ENCODE measurements at places on chromosomes 2 and 18. TPM values are rescaled to one million over a fixed set of nuclear protein-coding genes. Genes with fewer than 3 reads are reported as not detected.

The TMEM178A gene
- 0.32 TPM for total RNA-seq

The CNGA3 gene
- total RNA-seq: not detected

The MAL gene
- total RNA-seq: 150 TPM

The RSAD2 gene
- 10.7 TPM for total RNA-seq

The LBX2 gene
- total RNA-seq: 0.72 TPM

The TRABD2A gene
- total RNA-seq: 77.3 TPM

The SMYD5 gene
- total RNA-seq: 44.5 TPM

The SMARCAL1 gene
- total RNA-seq: 27.5 TPM

The YES1 gene
- total RNA-seq: 7.4 TPM

The GLB1L gene
- total RNA-seq: 2.0 TPM

The IHH gene
- not detected for total RNA-seq

The CAVIN2 gene
- total RNA-seq: 2.7 TPM

The NAT8 gene
- total RNA-seq: not detected

The SPATA3 gene
- not detected for total RNA-seq

DNA sequence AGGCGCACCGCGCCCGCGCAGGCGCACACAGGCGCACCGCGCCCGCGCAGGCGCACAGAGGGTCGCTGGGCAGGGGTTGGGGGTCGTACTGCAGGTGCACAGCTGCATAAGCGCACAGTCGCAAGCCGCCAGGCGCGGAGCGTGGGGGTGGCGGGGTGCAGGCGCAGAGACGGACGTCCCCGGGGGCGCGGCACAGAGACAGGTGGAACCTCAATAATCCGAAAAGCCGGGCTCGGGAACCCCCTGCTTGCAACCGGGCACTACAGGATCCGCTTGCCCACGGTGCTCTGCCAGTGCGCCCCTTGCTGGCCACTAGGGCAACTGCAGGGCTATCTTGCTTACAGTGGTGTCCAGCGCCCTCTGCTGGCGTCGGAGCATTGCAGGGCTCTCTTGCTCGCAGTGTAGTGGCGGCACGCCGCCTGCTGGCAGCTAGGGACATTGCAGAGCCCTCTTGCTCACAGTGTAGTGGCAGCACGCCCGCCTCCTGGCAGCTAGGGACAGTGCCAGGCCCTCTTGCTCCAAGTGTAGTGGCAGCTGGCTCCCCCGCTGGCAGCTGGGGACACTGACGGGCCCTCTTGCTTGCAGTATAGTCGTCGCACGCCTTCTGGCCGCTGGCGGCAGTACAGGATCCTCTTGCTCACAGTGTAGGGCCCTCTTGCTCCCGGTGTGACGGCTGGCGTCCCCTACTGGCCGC is 34.9 kb downstream of the FAM110C start:
- peak; percentile 69 for DNase-seq

- no peak for DNase-seq
These were observed 503.6 kb upstream of the MYT1L start for GRCh38 chr2:2834516-2835254.

- DNase-seq: no peak
These were observed 363.3 kb downstream of the MBD2 start for GRCh38 chr18:53861185-53861584.

DNA sequence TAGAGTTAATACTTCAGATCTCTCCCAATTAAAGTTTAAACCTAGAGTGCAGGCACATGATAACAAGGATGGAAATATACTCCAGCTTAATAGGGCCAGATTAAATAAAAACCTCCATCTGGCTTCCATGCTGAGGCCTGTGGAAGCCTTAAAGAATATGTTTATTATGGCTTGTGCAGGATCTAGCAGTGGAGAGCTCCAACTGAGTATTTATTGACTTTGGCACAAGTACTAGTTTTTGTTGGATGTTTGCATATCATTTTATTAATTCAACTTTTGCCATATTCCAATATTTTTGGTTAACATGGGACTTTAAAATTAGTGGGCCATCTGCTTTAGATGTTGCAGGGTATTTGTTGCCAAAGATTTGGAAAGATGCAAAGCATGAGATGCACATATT is 860.4 kb upstream of the SOX11 start:
- no peak for DNase-seq

GRCh38 chr2:220101980-220102379 is 474.6 kb downstream of the SLC4A3 start:
- no peak for DNase-seq

- no peak for DNase-seq
These were observed 56.8 kb upstream of the KIDINS220 start for GRCh38 chr2:8893978-8894820.

DNA sequence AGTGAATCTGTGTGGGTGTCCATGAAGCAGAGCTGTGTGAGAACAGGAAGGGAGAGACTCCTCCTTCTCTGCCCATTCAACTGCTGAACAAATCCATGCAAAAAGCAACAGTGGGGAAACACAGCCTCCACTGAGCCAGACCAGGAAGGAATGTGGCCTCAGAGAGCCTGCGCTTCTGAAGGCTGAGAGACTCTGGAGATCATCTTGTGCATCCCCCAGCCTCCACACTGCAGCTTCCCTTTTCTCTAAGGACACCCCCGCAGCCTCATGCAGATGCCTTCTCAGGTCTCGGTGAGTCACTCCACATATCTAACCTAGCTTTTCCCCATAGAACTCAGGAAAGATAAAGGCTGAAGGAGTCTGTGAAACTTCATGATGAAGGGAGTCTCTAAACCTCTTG is 402.9 kb downstream of the TNS1 start:
- no peak for DNase-seq

DNA sequence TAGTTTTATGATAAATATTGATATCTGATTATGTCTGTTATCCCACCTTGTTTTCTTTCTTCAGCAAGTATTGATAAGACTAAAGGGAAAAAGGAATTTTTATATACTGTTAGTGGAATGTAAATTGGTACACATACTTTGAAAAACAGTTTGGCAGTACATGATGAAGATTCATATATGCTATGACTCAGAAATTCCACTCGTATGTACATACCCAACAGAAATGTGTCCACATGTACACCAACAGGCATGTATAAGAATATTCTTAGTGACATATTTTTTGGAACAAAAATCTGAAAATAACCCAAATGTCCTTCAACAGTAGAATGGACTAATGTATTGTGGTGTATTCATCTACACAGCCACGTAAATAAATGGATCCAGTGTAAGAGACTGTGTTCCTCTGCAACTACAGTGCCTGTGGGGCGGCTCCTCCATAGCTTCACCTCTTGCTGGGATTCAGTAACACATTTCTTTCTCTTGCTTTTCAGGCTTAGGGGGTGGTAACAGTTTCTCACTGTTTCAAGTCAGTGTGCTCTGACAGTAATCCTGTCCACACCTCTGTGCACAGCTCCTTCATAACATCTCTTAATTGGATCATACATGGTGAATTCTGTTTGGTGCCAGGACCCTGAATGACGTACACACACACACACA is 35.5 kb upstream of the ALMS1 start:
- no peak for DNase-seq

GRCh38 chr2:218009231-218009630 is 6.4 kb upstream of the TNS1 start:
- no peak for DNase-seq

GRCh38 chr18:3970929-3971328 is 484.2 kb downstream of the DLGAP1 start:
- DNase-seq: no peak

DNA sequence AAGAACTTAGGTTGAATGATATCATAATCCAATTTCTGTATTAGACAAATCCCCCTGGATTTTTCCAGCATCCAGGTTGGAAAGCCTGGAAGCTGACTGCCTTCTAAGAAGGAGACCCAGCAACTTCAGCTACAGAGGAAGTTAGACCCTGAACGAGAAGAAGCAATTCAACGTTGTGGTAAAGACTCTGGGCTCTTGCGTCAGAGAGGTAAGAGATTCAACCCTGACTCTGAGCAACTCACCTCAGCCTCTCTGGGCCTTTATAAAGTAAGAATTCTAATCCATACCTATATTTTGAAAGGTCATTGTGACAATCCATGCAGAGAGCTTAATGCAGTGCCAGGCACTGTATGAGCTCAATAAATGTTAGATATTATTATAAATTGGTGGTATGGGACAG is 9.7 kb downstream of the E2F6 start:
- DNase-seq: no peak

- DNase-seq: no peak
These were observed 550.3 kb upstream of the HS6ST1 start for GRCh38 chr2:128868686-128869551.

GRCh38 chr2:20704886-20705285 is 37.9 kb downstream of the GDF7 start:
- DNase-seq: no peak

- no peak for DNase-seq
These were observed 20.9 kb downstream of the GREB1L start for GRCh38 chr18:21262979-21263378.

DNA sequence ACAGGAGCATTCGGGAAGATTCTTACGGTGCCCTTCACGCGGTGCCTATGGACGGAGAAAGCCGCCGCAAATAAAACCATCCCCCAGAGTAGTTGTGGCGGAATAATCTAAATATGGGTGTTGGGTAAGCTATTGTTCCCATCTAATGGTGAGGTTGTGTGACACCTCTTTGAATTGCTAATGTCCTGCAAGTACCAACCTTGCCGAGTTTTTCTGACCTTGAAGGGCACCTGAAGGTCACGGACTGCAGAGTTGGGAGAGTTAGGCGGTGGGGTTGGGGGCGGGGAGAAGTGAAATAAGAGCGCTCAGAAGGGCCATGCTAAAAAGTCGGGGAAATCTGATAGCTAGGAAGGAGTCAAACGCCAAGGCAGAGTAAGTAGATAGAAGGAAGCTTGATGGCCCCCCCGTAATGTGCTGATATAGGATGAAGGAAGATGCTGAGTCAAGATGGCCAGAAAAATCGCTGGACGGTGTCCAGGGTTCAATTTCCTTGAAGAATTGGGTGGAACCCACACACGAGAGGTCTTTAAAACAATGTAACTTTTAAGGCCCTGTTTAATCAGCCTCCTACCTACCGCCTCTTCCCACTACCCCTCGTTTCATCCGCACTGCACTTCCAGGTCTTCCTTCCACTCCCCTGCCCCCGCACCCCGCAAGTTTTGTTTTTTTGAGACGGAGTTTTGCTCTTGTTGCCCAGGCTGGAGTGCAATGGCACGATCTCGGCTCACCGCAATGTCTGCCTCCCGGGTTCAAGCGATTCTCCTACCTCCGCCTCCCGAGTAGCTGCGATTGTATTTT is 600 bp downstream of the KATNAL2 start:
- no peak for DNase-seq

DNA sequence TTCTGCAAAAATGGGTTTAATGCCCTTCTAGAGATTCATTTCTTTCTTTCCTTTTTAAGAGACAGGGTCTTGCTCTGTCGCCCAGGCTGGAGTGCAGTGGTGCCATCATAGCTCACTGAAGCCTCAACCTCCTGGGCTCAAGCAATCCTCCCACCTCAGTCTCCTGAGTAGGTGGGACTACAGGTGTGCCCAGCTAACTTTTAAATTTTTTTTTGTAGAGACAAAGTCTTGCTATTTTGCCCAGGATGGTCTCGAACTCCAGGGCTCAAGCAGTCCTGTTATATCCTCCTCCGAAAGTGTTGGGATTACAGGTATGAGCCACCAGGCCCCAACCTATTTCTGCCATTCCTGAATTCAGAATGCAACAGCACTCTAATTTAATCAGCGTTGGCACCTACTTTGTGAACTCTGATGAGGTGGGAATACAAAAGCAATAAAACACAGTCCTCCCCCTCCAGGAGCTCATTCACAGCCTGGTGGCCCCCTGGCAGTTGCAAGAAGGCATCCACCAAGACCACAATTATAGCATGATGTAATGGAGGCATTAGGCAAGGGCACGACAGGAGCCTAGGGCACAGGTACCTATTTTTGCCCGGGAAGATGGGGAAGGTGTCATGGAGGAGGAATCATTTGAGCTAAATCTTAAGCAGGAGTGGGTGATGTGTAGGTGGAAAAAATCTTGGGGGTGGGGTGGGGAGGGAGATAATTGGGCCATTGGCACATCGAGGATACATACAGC is 5.1 kb downstream of the RHOB start:
- DNase-seq: no peak

DNA sequence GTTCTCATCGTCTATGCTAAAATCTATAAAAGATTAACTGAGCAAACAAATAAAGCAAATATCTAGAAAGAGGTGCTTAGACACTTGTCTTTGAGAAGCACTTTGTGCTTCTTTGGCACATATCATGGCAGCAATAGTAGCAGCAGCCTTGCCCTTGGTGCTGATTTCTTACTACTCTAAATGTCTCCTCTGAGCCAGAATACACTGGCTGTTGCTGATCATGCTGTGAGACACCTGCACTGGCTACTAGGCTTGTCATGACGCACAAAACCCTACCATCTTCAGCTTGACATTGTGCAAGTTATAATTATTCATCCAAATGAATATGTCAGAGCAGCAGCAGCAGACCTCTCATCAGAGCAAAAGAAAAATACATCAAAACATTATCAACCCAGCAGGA is 46.7 kb downstream of the FANCL start:
- DNase-seq: no peak

DNA sequence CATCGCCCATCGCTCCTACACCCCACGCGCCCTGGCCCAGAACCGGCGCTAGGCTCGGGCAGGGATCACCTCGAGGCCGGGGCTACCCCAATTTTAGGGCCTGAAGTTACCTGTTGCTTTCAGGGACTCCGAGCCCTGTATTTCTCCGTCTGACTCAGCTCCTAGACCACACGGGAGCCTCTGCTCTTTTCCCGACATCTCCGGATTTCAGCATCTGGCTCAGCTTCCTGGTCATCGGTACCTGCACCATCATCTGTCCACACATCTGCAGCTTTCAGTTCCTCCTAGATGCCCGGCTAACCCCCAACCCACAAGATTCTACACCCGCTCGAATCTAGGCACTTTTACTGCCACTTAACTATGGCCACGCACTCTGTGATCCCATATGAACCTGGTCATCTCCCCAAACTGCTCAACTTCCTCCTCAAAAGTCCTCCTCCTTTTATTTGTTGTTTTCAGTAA is 12.1 kb upstream of the HMSD start:
- no peak for DNase-seq

DNA sequence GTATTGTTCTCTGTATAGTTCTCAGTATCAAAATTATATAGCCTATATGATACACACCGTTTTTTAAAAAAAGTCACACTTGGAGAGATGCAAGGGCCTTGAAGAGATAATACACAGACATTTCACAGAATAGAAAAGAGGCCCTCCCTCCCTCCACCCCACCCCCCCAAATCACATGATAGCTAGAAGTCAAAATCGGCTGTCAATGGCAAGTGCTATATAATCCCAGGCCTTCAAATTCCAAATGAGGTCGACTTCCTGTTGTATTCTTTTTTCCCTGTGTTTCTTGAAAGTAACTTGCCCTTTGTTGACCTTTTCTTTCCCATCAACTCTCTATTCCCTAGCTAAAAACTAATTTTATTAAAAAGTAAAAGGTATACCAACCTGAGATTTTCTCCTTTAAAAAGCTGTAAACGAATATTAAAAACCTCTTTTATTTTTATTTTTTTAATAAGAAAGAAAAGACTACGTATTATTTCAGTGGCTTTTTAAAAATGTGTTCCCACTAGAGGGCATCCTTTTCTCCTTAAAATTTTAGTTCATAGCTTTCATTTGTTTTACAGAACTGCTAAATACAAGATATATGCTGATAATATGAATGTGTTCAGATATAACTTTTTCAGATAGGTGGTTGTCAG is 46.6 kb downstream of the KCMF1 start:
- no peak for DNase-seq

Data from T-cell (primary cell).